Forelimb muscle (tissue), 1 donor: ENCODE measurements at places on chromosomes 11 and 22. TPM values are rescaled to one million over a fixed set of nuclear protein-coding genes. Genes with fewer than 3 reads are reported as not detected.

Gene KDM4D
- polyA plus RNA-seq, result 1.1 TPM

Gene UBE2L6
- 24.6 TPM for polyA plus RNA-seq

Gene CATSPERZ
- not detected for polyA plus RNA-seq

Gene UBQLNL
- polyA plus RNA-seq, result 0.18 TPM

Gene LAMTOR1
- polyA plus RNA-seq, result 78.6 TPM

Gene SMC1B
- polyA plus RNA-seq, result 0.11 TPM

Gene NDUFA6
- 117 TPM for polyA plus RNA-seq

Gene TMEM86A
- polyA plus RNA-seq, result 3.8 TPM
